A172 (cell line): ENCODE measurements at places on chromosomes 12 and 14. TPM values are rescaled to one million over a fixed set of nuclear protein-coding genes. Genes with fewer than 3 reads are reported as not detected.

DNA sequence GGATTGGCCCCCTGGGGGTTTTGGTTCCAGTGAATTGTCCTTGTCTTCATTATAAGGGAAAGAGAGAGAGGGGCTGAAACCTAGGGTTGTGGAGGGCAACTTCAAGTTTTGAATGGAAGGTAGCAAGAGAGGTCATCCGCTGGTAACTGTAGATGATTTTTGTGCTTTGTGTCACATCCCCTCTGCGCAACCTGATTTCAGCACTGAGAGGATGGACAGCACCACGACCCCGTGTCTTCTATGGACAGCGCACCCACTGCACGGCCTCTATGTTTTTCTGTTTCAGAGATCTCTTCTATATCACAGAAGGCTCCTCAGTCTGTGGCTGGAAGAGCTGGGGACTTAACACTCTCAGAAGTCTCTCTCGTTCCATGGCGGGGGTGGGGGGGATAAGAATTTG lies 127.0 kb upstream of the RPH3A start:
- DNase-seq = no peak

DNA sequence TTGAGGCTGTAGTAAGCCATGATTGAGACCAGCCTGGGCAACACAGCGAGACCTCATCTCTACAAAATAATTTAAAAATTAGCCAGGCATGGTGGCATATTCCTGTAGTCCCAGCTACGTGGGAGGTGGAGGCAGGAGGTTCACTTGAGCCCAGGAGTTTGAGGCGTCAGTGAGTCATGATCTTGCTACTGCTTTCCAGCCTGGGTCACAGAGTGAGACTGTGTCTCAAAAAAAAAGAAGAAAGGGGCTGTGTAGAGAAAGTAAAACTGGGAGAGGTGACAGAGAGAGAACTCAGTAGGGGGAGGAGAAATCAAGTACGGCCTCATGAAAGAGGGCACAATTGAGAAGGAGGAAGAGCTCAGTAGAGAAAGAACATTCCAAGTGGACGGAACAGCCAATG lies 12.4 kb downstream of the TECPR2 start:
- DNase-seq = no peak

- DNase-seq = no peak
Observed at GRCh38 chr14:102819747-102820330, 42.6 kb downstream of the TRAF3 start.

DNA sequence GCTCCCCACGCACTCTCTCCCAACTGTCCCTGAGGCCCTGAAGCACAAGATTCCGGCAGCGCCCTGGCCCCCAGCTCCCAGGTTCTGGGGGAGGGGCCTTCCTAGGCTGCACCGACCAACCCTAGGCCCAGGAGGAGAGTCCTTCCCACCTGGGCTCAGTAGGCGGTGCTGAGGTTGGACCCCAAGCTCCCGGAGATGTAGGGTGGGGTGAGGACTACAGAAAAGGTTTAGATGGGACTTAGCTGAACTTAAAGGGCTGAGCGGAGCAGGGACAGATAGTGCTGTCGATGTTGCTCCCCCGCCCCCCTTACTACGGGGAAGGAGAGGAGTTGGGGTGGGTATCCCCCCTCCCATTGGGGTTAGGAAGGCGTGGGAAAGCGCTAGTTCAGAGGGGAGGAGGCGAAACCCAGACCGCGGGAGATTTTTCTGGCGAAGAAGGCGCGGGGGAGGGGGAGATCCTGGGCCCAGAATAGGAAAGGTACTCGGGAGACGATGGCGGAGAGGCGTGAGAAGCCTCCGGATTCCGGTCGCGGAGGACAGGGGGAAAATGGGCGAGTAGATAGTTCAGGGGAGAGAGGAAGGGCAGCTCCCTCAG lies 4.2 kb upstream of the BAZ2A start:
- DNase-seq = peak; percentile 28

TMBIM6 gene
- 242 and 305 TPM in 2 replicates for total RNA-seq

RERGL gene
- not detected in 2 replicates for total RNA-seq

PRIMA1 gene
- total RNA-seq = not detected in 2 replicates

DNA sequence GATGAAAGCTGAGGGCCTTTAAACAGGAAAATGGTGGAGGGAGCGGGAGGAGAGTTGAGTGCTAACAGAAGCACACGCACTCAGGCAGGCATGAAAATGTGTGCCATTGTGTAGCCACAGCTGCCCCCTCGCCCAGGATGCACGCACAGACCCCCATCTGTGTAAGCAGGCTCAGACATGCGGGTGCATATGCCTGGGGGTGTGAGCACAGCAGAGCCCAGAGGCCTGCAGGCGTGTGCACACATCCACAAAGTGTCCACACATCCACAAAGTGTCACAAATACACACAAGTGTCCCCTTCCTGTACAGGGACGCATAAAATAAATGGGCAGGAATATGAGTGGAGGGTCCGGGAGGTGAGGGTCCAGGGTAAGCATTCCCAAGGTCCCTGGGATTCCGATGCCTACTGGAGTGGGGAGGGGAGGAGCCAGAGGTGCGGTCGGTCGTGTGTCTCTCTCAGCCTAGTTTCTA lies 805 bp upstream of the KRT7 start:
- DNase-seq = no peak

GRCh38 chr12:120102189-120103043 lies 14.1 kb downstream of the RAB35 start:
- no peak for DNase-seq

- DNase-seq = no peak
Observed at GRCh38 chr12:130220706-130221100, 58.4 kb downstream of the FZD10 start.

GRCh38 chr12:51008329-51009055 lies 17.7 kb downstream of the SLC11A2 start:
- DNase-seq = no peak

SIX1 gene
- 1.4 and 3.2 TPM in 2 replicates for total RNA-seq

EIF2S1 gene
- total RNA-seq = 316 and 323 TPM in 2 replicates

DNA sequence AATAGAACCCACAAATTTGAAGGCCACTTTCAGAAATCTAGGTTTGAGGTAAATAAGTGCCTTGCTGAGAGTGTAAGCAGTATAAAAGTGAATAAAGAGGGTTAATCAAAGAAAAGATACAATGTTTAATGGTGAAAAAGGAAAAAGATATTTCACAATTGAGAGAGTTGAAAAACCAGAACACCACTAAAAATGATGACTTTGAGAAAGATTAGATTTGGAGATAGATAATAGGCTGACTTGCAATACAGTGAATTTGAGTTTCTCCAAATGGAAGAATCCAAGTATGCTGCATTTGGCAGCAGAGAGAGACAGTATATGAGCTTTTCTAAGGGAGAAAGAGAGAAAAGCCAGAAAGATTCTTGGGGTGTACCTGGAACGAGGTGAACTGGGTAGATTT lies 2.2 kb downstream of the DENR start:
- DNase-seq = no peak

DNA sequence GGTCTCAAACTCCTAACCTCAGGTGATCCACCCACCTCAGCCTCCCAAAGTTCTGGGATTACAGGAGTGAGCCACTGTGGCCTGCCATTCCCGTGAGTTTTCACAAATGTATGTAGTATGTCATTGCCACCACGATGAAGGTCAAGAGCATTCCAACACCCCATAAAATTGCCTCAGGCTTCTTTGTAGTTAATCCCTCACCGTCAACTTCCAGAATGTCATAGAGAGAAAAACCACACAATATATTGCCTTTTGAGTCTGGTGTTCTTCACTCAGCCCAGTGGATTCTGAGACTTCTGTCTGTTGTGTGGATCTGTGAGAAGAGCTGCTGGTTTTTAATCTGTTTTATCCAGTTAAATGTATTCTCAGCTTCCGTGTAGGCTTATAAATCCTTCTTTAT lies 12.6 kb upstream of the CFAP251 start:
- peak; percentile 52 for DNase-seq

DNA sequence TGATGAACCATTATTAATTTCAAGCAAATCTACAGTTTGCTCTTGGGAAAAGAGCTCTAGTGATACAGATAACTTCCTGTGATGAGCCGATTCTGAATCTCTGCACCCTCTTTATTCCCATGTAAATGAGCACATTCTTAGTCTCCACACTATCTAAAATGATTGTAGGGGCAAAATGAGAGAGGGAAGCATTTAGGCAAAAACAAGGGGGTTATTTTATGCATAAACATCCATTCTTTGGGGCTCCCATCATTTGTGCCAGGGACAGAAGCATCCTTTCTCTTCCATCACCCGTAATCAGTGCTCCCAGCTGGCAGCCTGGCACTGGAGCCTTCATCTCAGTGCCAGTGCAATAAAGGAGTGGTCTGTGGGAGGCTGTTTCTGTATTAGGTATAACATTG lies 1.7 kb upstream of the GPD1 start:
- no peak for DNase-seq

DNA sequence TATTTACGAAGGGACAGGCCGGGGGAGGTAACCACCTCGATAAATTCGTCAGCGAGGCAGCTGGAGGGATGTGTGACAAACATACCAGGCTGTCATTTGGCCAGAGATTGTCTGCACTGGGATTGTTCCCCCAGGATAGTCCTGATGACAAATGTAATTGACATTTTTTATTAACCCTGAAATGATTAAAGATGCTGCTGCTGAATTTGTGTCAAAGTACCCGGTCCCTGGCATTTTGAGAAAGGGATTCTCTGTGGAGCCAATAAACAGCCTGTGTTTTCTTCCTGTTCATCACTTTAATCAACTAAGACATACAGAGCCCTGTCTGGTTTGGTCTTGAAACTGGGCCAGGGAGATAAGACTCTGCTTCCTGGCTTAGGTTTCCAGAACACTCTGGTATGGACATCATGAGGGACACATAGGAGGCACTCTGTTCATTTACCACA lies 117.6 kb downstream of the SLC25A47 start:
- DNase-seq = no peak

GRCh38 chr12:105083031-105083430 lies 1.2 kb downstream of the ALDH1L2 start:
- no peak for DNase-seq

DNA sequence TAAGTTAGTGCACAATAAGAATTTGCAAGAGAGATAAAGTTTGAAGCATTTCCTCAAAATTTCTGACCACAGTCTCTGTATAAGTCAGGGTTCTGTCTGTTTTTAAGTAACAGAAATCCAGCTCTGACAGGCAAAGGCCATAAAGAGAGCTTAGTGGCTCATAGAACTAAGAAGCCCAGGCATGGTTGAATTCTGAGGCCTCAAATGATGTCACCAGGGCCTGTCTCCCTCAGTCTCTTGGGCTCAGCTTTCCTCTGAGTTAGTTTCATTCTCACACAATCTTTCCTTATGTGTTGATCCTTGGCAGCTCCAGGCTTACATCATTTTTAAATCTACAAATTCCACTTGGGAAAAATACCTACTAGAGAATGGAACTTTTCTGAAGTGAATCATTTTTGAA lies 173.4 kb upstream of the ATP2B1 start:
- DNase-seq = no peak

BRF1 gene
- total RNA-seq = 12.0 and 16.2 TPM in 2 replicates

DNA sequence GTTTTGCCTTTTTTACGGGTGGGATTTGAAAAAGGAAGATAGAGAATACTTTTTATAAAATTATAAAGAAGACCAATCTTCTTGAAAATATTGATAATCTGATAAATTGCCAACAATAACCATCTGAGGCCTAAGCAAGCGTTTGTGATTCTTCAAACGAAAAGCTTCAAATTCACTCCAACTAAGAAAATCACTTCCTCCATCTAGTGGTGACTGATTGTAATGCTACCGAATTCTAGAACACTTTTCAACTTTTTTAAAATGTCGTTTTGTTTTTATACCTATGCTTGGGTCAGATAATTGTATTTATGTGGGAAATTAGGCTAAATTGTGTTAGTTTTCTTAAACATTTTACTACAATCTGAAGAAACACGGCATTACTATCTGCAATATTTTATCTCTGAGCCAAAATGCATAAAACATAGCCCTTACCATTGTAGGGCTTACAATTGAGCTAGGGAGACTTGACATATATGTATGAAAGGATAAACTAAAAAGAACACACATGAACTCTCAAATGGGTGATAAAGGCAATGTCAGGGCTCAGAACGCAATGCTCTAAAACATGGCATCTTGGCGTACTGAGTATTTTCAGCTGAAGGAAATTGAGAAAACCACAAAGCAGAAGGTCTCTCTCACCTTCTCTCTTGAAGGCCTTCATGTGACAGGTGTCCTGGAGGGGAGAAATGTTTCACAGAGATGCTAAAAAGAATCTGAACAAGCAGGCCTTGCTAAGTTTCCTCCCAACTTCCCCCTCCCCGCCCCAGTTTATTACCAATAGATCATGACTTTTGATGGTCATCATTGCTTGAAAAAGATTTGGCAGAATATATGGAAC lies 36.8 kb upstream of the G2E3 start:
- DNase-seq = peak; percentile 29

GPR65 gene
- total RNA-seq = not detected in 2 replicates

PTPRR gene
- 35.8 and 41.5 TPM in 2 replicates for total RNA-seq

GRCh38 chr14:104556256-104557021 lies 23.1 kb upstream of the C14orf180 start:
- no peak for DNase-seq

DNA sequence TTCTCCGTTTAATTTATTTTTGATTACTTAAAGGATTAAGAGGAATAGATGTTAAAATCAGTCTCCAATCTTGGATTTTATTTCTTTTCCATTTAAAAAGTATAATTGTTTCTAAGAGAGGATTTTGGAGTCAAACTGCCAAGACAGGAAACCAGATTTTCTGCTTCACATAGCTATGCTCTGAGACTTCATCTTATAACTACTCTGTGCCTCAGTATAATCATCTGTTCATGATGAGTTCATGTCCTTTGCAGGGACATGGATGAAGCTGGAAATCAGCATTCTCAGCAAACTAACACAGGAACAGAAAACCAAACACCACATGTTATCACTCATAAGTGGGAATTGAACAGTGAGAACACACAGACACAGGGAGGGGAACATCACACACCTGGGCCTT lies 9.0 kb upstream of the TAS2R31 start:
- DNase-seq = no peak

DNA sequence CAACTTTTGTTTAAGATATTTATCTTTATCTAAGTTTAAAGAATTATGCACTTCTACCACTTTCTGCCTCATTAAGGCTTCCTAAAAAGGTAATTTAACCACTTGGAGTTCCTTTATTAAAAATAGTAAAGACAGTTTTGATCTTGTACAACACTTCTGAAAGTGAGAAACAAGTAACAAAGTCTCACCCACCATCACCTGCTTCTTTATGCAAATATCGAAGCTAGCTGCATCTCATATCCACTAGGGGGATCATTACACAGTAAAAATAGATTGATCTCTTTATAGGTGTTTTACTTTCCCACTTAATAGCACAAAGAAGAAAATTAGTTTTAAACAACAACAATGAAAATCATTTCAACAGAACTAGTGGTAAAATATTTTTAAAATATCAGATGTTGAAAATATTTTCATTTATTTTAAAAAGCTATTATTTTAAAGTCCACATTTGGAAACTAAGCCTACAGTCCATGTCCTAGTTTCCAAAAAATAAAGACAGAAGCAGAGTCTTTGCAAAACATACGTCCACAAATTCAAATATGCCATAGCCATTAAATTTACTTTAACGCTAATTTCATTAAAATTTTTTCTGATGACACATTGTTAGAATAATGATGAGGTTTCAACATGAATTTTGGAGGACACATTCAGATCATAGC lies 160.0 kb upstream of the SOX5 start:
- DNase-seq = no peak
